Astrocyte of the spinal cord (primary cell): ENCODE measurements at places on chromosomes 2 and 18.

GRCh38 chr2:129760669-129761068 is 218.8 kb upstream of the RAB6C start:
- no peak for DNase-seq

DNA sequence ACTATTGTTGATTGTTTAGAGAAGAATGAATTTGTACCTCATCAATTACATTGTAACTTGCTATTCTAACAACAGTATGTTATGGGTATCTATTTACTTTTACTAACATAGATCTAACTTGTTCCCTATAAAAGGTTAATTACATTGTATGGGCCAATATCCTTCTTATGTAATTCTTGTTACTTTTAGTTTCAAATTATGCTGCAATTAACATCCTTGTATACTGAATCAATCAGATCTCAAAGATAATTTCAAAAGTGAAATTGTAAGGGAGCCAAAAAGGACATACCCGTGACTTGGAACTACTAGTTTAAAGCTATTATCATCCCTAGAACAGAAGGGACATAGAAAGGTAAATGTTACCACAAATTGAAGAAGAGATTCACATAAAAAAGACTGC is 79.9 kb upstream of the RIT2 start:
- no peak for DNase-seq

DNA sequence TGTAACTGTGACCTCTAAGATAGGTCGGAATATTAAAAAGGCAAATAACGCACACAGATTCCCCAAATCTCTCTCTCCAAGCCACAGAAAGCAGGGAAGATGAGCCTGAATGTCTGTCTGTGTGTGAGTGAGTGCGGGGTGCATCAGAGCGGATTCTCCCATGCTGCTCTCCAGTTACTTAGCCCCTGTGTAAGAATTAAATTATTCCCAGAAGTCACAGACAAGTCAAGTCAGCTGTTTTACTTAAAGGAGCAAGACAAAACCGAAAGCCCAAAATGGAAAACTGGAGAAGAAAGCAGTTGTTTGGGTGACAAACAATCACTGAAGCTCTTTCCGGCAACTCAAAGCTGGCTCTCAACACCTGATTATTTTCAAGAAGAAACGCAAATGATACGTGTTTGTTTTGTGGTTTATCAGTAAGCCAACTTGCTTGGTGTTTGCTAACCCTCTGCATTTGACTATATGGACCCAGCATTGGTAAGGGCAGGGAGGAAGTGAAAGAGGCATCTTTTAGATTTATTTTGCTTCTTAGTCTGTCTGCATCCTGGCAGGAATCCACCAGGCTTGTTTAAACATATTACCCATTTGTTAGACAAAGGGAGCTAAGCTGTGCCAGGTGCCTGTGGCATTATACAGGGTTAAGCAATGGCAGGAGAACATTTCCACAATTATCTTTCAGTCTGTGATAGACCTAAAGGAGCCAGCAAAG is 121.5 kb upstream of the CREB1 start:
- peak; percentile 32 for DNase-seq

DNA sequence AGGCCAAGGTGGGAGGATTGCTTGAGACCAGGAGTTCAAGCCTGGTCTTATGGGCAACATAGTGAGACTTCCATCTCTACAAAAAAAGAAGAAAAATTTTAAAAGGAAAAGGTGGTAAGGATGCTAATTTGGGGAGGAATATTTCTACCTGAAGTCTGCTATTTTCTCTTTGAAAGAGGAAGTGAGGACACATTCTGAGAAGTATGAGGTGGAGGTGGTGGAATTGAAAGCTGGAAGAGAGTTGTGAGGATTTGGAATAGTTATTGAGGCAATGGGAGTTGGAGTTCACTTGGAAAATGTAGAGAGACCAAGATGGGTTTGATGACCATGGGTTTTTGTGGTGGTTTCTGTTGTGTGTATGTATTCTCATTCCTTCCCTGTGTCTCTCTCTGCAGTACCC is 29.3 kb downstream of the EML4 start:
- no peak for DNase-seq

DNA sequence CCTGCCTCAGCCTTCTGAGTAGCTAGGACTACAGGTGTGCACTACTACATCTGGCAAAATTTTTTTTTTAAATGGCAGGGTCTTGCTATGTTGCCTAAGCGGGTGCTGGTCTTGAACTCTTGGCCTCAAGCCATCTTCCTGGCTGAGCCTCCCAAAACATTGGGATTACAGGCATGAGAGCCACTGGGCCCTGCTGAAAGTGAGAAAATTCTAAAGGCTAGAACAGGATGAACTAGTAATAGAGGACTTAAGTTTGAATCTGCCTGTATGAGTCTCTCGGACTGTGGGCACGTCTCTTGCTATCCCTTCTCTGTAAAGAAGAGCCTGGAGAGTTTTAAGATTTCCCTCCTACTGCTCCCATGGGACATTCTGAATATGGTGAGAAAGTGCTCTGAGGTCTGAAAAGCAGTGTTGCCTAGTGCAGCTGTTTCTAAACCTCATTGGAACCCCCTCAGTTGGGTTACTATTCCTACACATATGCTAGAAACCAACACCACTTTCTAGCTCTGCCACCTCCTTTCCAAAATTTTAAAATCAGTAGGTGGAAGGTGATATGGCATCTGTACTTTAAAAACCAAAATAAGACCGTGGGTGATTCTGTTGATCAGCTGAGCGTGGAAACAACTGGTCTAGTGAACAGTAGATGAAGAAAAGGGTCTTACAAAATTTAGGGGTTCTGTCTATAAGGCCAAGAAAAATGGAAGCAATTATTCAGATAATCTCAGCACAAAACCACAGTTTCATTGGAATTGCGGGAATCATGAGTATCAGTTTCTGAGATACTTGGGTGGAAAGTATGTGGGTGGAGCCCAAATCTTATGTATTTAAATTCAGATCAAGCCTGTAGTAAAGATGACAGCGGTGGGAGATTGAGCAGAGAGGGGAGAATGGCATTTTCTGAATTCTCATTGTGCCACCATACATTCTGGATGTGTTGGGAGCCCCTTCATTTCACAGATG is 259.8 kb upstream of the CXCR4 start:
- DNase-seq: no peak
